ENCODE measurements at places on chromosomes 12 and 14.

- no peak for DNase-seq
Observed at GRCh38 chr12:47377414-47378221, 297.9 kb upstream of the AMIGO2 start.

GRCh38 chr14:98685725-98686124 is 586.3 kb downstream of the BCL11B start:
- no peak for DNase-seq

DNA sequence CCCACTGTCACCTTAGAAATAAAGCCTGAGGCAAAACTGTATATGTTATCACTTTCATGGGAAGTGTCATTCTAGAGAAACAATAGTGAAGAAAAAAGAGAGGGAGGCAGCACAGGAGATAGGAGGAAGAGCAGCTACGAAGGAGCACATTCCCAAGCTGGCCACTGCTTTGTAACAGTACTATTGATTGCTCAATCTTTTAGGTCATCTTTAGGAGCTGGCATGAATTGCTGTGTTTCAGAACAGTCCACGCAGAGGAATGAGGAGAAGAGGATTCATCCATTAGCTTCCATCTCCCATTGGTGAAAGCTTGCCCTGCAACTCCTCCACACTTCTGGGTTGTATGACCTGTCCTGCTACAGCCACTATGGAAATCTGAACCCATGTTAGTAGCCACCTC is 372.5 kb upstream of the DDHD1 start:
- DNase-seq: no peak

GRCh38 chr14:41299924-41300323 is 306.8 kb upstream of the LRFN5 start:
- no peak for DNase-seq

GRCh38 chr12:1928439-1929121 is 10.1 kb upstream of the CACNA2D4 start:
- DNase-seq: peak; percentile 3

DNA sequence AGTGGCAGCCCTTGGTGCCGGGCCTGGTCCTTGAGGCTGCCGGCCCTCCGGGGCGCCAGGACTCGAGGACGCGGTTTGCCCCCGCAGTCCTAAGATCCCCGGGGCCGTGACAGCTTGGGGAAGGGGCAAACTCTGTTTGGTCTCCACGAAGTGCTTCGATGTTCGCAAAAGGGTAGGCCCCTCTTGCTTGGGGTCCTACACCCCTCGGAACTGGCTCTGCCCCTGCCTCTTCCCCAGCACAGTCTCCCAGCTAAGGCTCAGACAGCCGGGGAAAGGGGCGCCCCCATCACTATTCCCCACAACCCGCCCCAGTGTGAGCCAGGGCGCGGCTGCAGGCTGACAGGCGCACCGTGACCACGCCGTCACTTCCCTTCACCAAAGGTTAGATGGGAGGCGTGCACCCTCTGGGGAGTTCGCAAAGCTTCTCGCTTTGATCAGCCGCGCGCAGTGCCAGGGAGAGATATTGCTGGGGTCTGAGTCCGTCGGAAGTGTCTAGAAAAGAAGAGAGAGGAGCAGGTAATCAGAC is 7.2 kb upstream of the OTX2 start:
- DNase-seq: no peak
